ENCODE measurements at places on chromosomes 7 and 10.

DNA sequence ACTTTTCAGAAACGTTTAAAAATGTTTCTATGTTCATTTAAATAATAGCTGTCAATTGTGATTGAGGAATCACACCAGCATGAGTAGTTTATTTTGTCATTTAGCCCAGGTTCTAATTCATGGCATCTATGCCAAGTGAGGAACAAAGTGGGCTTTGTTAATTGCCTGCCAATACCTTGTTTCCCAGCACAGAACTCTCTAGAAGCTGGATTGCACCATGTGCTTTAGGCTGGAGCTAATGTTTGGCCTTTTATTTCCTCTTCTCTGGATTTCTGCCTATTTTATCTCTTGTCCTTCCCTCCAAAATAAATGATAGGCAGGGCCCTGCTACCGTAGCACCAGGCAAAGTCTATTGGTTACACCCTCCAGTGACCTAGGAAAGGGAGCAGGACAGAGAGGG lies 109.9 kb upstream of the ITGB1 start:
- DNase-seq: no peak

DNA sequence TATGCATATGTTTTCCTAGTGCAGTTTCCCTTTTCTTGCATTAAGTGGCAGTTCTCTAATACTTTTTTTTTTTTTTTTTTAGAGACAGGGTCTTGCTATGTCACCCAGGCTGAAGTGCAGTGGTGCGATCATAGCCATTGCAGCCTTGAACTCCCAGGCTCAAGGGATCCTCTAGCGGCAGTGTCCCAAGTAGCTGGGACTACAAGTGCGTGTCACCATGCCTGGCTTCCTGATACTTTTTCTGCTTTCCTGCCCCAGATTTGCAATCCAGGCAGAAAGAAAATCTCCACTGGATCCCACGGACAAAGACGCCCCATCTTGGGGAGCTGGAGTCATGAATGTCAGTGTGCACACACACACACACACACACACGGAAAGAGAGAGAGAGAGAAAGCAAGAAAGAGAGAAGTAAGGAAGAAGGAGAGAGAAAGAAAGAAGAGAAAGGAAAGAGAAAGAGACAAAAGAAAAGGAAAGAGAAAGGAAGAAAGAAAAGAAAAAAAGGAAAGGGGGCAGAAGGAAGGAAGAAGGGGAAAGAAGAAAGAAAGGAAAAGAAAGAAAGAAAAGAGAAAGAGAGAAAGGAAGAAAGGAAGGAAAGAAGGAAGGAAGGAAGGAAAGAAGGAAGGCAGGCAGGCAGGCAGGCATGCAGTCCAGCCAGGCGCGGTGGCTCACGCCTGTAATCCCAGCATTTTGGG lies 37.5 kb upstream of the OCM2 start:
- no peak for DNase-seq

GRCh38 chr7:131081308-131081707 lies 246.4 kb upstream of the MKLN1 start:
- DNase-seq: no peak

DNA sequence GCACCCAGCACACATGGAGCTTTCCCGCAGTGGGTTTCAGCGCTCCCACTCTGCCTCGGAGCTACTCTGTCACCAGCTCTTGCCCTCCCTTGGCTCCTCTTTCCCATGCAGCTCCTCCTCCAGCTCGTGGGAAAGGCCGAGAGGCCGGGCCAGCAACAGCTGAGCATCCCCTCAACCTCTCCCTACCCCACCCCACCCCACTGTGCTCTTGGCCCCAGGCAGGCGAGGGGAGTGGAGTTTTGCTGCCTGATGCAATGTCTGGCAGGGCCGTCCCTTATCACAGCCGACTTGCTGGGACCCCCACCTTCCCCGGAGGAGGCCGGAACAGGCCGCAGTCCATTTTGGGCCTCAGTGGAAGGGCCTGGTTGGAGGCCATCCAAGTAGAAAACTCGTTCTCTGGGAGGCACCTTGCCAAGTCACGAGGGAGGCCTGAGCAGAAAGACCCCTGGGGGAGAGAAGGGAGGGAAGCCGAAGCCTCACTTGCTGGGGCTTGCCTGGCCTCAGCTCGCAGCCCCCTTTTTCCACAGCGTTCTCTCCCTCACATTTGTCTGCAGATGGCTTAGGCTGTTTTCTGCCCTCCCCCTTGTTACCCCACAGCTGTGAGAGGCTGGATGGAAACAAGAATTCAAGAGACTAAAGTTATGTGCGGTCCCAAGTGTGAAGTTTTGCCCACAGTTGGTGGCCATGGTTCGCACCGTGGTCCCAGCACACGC lies 35.3 kb downstream of the CHST3 start:
- DNase-seq: no peak

- no peak for DNase-seq
These were observed 59.3 kb downstream of the FAM13C start for GRCh38 chr10:59303018-59303417.

GRCh38 chr7:151063212-151063561 lies 3.8 kb downstream of the SLC4A2 start:
- no peak for DNase-seq

DNA sequence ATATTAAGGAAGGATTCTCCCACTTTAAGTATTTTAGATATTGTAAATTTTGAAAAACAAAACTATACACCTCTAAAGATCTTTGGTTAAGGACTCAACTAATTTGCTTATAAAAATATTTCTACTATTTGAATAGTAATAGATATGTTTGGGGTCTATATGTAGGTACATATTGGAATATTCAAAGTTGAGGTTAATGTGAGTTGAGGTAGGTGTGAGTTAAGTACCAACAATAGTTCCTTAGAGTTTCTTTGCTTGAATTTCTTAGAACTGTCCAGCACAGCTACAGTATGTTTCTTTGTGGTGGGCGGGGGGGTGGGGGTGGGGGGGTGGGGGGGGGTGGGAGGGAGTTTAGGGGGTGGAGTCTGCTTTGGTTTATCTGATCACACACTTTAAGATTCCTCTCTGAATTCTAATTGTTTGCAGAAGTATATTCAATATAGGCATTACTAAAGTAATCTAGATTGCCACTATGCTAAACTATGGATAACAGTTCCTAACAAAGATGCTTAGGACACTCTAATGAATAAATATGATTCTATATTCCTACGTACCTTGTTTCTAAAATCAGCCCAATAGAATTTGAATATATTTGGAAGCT lies 2.1 kb downstream of the GRM3 start:
- DNase-seq: no peak

- no peak for DNase-seq
These were observed 393.0 kb downstream of the MAGI2 start for GRCh38 chr7:79060498-79060897.

- no peak for DNase-seq
These were observed 2.5 kb downstream of the HPSE2 start for GRCh38 chr10:99233000-99233688.

Data from stimulated activated CD4-positive, alpha-beta T cell treated with anti-CD3 and anti-CD28 coated beads, Interleukin-2, amount 100 ng/mL, for 24 hours (primary cell).